Fibroblast of lung (primary cell): ENCODE measurements at places on chromosomes 4 and X. TPM values are rescaled to one million over a fixed set of nuclear protein-coding genes. Genes with fewer than 3 reads are reported as not detected.

GRCh38 chr4:37388681-37389365, 144.3 kb downstream of the NWD2 start:
- no peaks in the 10 kb centered on the region for H3K27me3 ChIP-seq
- H3K27ac ChIP-seq: no peak overlapping the region
- no peaks in the 10 kb centered on the region for H3K4me1 ChIP-seq

GRCh38 chr4:113826421-113826820, 64.9 kb upstream of the CAMK2D start:
- no peak for DNase-seq
- no peak overlapping the region for H3K4me3 ChIP-seq
- peaks cover 13% of the 10 kb centered on the region for H3K4me1 ChIP-seq
- H3K27ac ChIP-seq: no peak overlapping the region

DNA sequence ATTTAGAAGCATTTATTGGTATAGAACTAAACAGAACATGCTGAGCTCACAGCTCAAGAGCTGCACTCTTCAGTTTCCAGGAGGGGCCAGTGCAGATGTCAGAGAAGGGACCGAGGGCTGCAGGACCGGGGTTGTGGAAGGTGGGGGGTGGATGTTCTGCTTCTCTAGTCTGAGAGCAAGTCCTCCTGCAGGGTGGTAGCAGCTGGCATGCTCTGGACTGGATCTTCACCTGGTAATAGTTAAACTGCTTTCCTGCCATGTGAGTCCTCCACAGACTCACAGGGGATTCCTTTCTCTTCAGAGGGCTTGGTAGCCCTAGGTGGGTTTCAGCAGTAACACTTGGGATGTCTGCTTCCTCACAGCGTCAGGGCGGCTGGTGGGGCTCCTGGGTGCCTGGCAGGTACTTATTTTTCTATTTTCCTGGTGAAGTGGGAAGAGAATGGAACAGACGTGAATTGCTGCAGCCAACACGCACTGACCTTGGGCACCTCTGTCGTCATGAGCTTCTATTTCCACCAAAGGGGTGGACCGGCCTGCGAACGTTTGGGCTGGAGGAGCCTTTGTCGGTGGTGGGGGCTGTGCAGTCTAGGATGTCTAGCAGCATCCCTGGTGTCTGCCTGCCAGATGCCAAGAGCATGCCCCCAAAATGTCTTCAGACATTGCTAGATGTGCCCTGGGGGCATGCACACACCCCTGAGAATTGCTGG, 2.5 kb downstream of the MAEA start:
- no peak overlapping the region for H3K27ac ChIP-seq
- H3K27me3 ChIP-seq: no peaks in the 10 kb centered on the region
- H3K4me3 ChIP-seq: no peak overlapping the region
- peaks cover 7% of the 10 kb centered on the region for H3K4me1 ChIP-seq
- peaks cover 3% of the 10 kb centered on the region for H3K36me3 ChIP-seq

GRCh38 chr4:79886557-79886956, 186.5 kb downstream of the ANTXR2 start:
- peak; percentile 21 for DNase-seq
- H3K27me3 ChIP-seq: no peaks in the 10 kb centered on the region
- no peaks in the 10 kb centered on the region for H3K36me3 ChIP-seq
- H3K4me3 ChIP-seq: no peak overlapping the region
- no peaks in the 10 kb centered on the region for H3K4me1 ChIP-seq

DNA sequence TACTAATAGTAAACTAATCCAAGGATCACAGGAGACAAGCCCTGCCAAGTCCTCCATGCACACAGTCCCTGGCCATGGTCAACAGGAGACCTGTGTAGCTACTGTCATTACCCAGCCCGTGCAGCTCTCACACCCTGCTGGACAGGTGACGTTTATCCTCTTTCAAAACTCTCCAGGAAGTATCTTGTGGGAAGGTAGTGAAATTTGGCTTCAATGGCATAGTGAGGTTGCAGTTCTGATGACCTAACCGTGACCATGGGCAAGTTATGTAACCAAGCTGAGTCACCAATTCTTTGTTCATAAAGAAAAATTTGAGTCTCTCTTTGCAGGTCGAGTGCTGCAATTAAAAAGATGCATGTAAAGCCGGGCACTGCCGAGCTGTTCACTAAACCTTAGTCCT, 11.3 kb upstream of the SLC2A9 start:
- H3K4me1 ChIP-seq: peaks cover 18% of the 10 kb centered on the region
- peak overlapping the region; percentile 44 for H3K27ac ChIP-seq
- DNase-seq: peak; percentile 22
- H3K36me3 ChIP-seq: no peaks in the 10 kb centered on the region
- H3K4me3 ChIP-seq: no peak overlapping the region

GRCh38 chr4:147370473-147370872, 110.4 kb upstream of the EDNRA start:
- H3K36me3 ChIP-seq: no peaks in the 10 kb centered on the region
- H3K4me3 ChIP-seq: no peak overlapping the region
- DNase-seq: peak; percentile 81
- H3K27ac ChIP-seq: no peak overlapping the region

GRCh38 chr4:73985528-73985852, 2.5 kb downstream of the PPBP start:
- H3K27ac ChIP-seq: no peak overlapping the region
- H3K4me3 ChIP-seq: no peak overlapping the region
- H3K4me1 ChIP-seq: no peaks in the 10 kb centered on the region

YY2 gene
- 1.0 and 2.8 TPM in 2 replicates for total RNA-seq

DNA sequence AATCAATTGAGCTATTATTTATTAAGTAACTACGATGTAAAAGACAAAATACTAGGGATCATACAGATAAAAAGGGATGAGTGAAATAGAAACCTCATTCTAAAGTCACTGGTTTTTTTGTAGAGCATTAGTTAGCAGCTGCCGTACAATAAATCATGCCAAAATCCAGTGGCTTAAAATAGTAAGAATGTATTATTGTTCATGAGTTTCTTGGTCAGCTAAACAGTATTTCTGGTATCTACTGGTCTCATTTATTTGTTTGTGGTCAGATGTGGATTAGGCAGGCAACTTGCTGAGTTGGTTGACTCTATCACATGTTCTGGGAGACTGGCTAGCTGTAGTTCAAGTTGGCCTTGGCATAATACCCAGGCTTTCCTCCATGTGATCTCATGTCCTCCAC, 667.3 kb downstream of the GALNTL6 start:
- H3K4me3 ChIP-seq: no peak overlapping the region
- no peak for DNase-seq
- no peak overlapping the region for H3K27ac ChIP-seq

BEX1 gene
- total RNA-seq: not detected in 2 replicates

GRCh38 chr4:140098455-140099160, 55.4 kb downstream of the MAML3 start:
- no peaks in the 10 kb centered on the region for H3K27me3 ChIP-seq
- H3K36me3 ChIP-seq: no peaks in the 10 kb centered on the region

GRCh38 chrX:13028871-13029636, 15.4 kb downstream of the FAM9C start:
- peak overlapping the region; percentile 10 for H3K4me3 ChIP-seq
- H3K4me1 ChIP-seq: peaks cover 8% of the 10 kb centered on the region
- H3K27me3 ChIP-seq: no peaks in the 10 kb centered on the region

GRCh38 chr4:181650033-181650825, 593.0 kb upstream of the TENM3 start:
- H3K4me1 ChIP-seq: no peaks in the 10 kb centered on the region
- peak; percentile 70 for DNase-seq
- no peaks in the 10 kb centered on the region for H3K27me3 ChIP-seq
- H3K36me3 ChIP-seq: no peaks in the 10 kb centered on the region
- H3K4me3 ChIP-seq: no peak overlapping the region

DNA sequence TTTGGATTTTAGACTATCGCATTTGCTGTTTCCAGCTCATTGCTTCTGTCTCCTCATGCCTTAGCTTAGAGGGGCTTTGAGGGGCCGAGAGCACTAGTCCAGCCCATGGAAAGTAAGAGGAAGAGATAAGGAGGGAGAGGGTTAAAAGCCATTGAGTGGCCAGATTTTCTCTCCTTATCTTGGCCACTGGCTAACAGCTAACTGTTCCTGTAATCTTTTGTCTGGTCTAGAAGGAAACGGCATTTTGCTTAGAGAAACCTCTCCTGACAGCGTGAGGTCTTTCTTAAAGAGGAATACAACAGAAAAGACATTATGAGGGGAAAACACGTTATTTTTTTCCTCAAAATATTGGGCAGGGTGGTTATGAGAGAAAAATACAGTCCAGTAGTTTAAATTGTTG, 7.9 kb downstream of the GPR101 start:
- H3K36me3 ChIP-seq: no peaks in the 10 kb centered on the region
- no peaks in the 10 kb centered on the region for H3K4me1 ChIP-seq
- H3K27me3 ChIP-seq: no peaks in the 10 kb centered on the region
- no peak overlapping the region for H3K27ac ChIP-seq

DNA sequence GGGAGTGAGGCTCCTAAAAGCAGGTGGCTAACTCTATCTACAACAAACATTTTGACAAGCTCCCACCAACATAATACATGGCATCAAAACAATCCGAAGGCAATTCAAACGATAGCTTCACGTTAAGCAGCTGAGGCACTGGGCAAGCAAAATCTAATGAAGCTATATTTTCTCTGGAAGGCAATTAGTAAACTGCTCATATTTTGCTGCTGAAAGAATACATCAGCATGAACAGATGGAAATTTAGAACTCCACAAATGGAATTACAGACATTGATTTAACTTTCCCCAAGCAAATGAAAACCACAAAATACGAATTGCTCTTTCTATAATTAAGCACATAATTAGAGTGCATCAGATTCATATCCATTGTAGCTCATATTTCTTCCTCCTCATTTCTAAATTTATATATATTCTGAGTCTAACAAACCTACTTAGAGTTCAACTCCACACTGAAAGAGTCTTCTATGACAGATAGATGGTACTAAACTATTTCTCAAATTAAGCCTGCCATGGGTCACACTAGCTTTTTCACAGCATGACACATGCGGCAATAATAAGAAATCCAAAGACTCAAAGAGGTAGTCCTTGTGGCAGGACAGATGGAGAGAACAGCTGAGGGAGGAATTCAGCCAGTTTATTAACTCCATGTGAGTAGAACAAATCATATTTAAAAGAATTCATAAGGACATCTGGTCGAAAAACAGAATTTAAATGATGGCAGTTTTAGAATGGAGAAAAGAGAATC, 305.4 kb downstream of the MAPK10 start:
- H3K36me3 ChIP-seq: no peaks in the 10 kb centered on the region
- H3K4me3 ChIP-seq: no peak overlapping the region
- H3K4me1 ChIP-seq: no peaks in the 10 kb centered on the region
- H3K27ac ChIP-seq: no peak overlapping the region
- no peaks in the 10 kb centered on the region for H3K27me3 ChIP-seq

PFKFB1 gene
- under 0.01 TPM in 1 of 2 replicates, not detected in the other for total RNA-seq

GRCh38 chr4:17511950-17512795, at the start of gene QDPR:
QDPR (minus strand) TSS chr4:17512090; CDS start chr4:17512054, 36 bp downstream.
- peaks cover 4% of the 10 kb centered on the region for H3K27me3 ChIP-seq
- peak within 1 kb of the TSS; percentile 80 for H3K4me3 ChIP-seq
- peak; percentile 69 for DNase-seq
- peak within 1 kb of the TSS; percentile 50 for H3K27ac ChIP-seq

- no peak overlapping the region for H3K27ac ChIP-seq
- no peak for DNase-seq
- H3K4me1 ChIP-seq: no peaks in the 10 kb centered on the region
- H3K27me3 ChIP-seq: no peaks in the 10 kb centered on the region
- H3K36me3 ChIP-seq: no peaks in the 10 kb centered on the region
Measured at GRCh38 chrX:151505796-151506195, 57.7 kb upstream of the PASD1 start.

SSX4 gene
- total RNA-seq: not detected in 2 replicates

DNA sequence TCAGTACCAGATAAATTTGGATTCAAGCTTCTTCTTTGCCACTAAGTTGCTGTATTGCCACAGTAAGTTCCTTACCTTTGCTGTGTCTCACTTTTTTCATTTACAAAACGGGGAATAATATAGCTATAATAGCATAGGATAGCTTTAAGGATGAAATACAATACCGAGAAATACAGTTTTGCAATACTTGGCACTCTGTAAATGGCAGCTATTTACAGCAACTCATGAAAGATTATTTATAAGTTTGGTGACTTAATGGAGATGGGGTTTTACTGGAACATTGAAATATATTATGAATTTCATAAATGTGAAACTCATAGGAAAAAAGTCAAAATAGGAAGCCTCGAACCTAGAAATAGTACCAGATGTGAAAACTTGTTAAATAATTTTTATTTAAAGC, 27.6 kb downstream of the ANXA10 start:
- no peaks in the 10 kb centered on the region for H3K27me3 ChIP-seq
- no peak overlapping the region for H3K4me3 ChIP-seq
- H3K4me1 ChIP-seq: no peaks in the 10 kb centered on the region
- no peak overlapping the region for H3K27ac ChIP-seq

DNA sequence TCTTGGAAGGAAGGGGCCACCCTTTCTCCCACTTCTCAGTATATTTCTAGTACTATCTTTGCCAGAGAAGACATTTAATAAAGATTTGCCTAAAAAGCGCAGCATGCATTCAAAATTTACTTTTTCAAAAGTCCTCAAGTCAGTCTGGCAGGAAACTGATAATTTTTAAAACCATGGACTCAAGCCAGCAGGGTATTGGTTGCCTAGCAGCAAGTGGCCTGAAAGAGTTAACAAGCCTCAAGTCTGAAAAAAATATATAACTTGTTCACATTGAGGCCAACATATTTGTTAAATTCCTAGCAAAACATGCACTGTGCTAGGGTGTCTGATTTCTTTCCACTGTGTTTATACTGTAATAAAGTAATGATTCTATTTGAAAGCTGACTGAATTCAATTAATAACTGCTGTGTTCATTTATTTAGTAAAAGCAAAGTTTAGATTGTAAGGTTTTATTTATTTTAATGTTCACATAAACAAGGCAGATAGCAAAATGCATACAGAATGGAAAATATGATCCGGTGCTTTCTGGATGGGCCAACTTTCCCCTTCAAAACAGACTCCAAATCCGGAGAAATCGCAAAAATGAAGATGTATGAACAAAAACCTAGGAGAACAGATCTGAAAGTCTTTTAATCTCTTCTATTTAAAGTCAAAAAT, 218.5 kb upstream of the FGF13 start:
- no peaks in the 10 kb centered on the region for H3K27me3 ChIP-seq
- no peak overlapping the region for H3K27ac ChIP-seq
- H3K4me1 ChIP-seq: peaks cover 5% of the 10 kb centered on the region
- DNase-seq: no peak
- no peak overlapping the region for H3K4me3 ChIP-seq
- H3K36me3 ChIP-seq: no peaks in the 10 kb centered on the region

DNA sequence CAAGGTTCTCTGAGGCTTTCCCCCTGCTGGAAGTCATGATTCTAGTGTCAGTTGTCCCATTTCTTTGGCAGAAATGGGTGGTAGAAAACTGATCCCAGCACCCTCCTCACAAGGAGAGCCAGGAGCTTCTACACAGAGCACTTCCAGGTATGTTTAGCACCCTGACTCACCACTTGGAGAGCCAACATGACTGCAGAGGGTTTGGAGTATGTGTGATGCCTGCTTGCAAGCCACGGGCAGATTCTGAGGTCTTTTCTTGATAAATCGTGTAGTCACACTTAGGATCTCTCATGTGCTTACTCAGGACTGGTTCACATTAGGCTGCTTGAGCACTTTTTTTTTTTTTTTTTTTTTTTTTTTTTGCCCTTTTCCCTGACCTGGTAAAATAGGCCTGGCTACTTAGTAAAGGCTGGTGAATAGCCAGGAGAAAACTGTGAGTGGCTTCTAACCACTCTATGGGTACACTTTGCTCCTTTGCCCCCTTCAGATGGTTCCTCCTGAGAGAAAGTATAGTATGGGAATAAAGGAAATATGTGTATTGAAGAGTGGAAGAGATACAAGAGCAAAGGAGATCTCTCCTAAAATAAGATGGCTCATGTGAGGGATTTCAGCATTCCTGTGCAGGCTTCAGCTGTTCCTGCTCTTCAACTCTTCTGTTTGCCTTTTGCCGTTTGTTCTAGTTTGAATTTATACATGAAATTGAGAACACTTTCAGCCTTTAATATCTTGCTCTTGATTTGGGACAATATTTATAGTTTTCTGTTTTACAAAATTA, 103.6 kb downstream of the EMCN start:
- H3K4me1 ChIP-seq: no peaks in the 10 kb centered on the region
- H3K4me3 ChIP-seq: no peak overlapping the region
- no peak overlapping the region for H3K27ac ChIP-seq
- peak; percentile 49 for DNase-seq
